ENCODE measurements at places on chromosomes 1 and 21. TPM values are rescaled to one million over a fixed set of nuclear protein-coding genes. Genes with fewer than 3 reads are reported as not detected.
A peak's percentile ranks its signal among the peaks of the same experiment; 100 is the strongest.

DNA sequence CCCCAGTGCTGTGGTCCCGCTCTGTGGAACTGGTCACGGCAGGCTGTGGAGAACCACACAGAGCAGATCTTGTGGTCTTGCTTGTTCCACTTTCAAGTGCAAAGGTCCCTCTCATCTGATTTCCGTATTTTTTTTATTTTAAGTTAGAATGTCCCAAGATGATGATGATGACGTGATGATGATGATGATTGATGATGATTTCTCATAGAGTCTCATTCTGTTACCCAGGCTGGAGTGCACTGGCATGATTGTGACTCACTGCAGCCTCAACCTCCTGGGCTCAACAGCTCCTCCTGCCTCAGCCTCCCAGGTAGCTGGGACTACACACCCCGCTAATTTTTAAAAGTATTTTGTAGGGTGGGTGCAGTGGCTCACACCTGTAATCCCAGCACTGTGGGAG, 12.2 kb downstream of the EVA1C start:
- DNase-seq = peak; percentile 6

- DNase-seq = no peak
Observed at GRCh38 chr1:82875170-82875569, 1074.4 kb downstream of the ADGRL2 start.

DNA sequence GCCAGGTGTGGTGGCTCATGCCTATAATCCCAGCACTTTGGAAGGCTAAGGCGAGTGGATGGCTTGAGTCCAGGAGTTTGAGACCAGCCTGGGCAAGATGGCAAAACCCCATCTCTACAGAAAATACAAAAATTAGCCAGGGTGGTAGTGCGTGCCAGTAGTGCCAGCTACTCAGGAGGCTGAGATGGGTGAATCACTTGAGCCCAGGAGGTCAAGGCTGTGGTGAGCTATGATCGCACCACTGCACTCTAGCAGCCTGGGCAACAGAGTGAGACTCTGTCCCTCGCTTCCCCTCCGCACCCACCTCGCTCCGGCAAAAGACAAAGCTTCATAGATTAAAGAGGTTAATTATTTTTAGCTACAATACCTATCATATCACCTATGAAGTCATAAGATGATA, 100.0 kb downstream of the HHAT start:
- no peak for DNase-seq

DNA sequence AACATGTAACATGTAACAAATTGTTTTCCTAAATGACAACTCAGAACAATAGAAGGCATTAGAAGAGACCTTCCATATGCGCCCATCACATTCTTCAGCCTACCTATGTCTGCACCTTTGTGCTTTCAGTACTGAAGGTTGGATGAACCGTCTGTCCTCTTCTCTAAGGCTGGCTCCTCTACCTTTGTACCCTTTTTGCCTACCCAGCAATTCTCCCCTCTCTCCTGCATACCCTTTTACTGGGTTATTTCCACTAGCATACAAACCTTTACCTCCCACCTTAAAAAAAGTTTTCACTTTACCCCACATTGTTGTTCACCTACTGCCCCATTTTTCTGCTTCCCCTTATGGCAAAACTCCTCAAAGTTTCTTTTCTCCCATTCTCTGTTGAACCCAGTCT, 5.2 kb downstream of the PIGV start:
- no peak for DNase-seq

GRCh38 chr21:32613436-32614043, 1.4 kb upstream of the CFAP298 start:
- no peak for DNase-seq

GRCh38 chr1:96025062-96025461, 696.5 kb upstream of the PTBP2 start:
- no peak for DNase-seq

DNA sequence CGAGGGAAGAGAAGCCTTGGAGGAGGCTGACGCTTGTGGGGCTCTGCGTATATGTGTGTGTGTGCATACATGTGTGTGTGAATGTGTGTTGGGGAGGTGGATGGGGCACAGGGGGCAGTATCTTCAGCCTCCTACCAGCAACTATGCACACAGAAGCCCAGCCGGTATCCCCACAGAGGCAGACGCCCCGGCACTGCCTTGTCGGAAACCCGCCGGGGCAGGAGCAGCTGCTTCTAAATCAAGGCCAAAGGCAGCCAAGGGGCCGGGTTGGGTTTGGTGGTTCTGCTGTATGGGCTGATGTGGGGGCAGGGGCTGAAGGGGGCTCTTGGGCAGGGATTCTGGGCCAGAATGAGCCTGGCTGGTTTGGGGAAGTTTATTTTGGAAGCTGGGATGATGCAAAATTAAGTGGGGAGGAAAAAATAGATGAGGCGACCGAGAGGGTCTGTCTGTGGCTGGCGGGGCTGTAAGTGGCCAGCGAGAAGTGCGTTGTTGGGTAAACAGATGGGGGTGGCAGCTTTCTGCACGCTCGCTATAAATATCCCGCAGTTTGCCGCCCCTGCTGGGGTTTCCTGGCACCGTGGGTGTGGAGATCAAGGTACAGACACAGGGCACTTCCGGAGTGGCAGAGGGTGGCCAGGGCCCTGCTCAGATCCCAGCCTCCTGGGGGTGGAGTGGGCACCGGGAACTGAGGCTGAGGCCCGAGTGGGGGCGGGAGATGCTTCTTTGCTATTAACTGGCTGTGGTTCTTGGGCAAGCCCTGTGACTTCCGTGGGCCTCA, 11.0 kb upstream of the WNT4 start:
- DNase-seq = no peak

DNA sequence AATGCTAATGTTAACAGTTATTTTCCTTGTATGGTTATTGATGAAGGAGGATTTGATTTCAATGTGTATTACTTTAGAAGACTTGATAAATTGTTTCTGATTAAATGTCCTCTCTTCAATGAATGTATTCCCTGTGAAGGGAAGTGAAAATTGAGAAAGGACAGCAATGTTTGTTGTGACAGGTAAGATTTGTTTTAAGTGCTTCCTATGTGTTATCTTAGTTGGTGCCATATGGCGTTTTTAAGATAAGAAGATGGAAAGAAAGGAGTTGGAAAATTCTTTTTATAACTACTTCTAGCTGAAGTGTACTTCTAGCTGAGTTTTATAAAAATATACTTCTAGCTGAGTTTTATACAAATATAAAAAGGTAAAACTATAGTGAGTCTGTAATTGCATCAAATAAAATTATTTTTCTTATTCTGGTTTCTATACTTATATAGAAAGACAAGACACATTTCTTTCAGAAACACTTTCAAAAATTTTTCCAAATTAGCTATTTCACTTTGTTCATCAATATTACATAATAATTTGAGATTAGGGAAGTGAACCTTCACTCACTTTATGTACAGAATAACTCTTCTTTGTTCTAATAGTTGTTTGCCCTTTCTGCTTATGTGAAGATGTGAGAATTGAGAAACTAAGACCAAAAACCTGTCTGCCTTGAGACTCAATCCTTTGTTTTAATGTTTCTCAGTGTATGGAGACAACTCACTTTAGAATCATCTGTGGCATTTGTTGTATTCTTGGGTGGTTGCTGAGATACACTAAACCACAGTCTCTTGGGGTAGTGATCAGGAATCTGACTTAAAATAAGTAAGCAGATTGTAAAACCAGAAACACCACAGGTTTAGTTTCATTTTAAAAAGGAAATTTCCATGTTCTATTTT, 382.9 kb upstream of the B3GALT2 start:
- peak; percentile 3 for DNase-seq

The OR6F1 gene
- not detected for total RNA-seq

The LRRC39 gene
- total RNA-seq = 1.1 TPM

The S100A7 gene
- not detected for total RNA-seq

The B3GALT5 gene
- total RNA-seq = 0.39 TPM
